ELR (cell line): ENCODE measurements at places on chromosomes 5 and 9.

DNA sequence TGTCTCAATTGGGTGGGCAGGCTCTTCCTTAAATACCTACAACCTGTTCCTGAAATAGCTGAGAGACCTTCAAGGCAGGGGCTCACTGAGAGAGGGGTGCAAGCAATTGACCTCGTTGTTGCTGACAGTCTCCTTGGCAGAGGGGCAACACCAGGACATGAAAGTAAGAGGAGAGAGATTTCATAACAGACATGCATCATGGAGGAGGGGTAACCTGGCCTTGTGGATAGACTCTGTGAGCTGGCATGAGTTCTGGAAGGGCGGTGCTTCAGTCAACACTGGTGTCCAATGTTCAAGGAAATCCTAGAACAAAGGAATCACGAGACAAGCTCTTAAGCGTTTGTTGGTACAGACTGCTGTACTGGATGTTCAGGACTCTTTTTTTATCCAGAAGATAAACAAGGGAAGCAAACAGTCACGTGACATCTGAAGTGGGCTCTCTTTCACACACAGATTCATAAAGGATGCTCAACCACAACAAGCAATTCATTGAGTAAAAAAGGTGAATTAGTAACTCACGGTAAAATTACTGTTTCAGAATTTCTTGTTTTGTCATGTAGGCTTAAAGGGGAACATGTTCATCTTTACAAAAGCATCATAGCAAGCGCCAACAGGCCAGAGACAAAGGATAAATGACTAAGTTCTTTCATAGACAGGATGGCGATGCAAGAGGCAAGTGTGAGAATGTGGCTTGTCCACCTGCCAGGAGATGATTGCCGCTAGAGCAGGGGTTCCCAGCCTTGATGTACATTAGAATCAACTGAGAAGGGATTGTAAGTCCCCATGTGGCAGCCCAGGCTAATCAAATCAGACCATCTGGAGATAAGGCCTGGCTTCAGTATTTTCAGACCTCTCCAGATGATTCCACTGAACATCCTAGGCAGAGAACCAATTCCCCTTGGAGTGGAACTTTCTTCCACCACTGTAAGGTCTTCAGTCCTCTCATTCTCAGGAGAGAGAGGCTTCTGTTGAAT, 20.7 kb downstream of the ANKRA2 start:
- no peak for DNase-seq

- no peak for DNase-seq
These were observed 142.5 kb downstream of the GABRB2 start for GRCh38 chr5:161403996-161404395.

GRCh38 chr5:108220834-108221233, 161.1 kb downstream of the FBXL17 start:
- DNase-seq = no peak

- DNase-seq = no peak
These were observed 45.8 kb upstream of the ENTREP1 start for GRCh38 chr9:69279084-69279731.

GRCh38 chr5:81156732-81157131, 76.4 kb upstream of the CKMT2 start:
- DNase-seq = no peak

DNA sequence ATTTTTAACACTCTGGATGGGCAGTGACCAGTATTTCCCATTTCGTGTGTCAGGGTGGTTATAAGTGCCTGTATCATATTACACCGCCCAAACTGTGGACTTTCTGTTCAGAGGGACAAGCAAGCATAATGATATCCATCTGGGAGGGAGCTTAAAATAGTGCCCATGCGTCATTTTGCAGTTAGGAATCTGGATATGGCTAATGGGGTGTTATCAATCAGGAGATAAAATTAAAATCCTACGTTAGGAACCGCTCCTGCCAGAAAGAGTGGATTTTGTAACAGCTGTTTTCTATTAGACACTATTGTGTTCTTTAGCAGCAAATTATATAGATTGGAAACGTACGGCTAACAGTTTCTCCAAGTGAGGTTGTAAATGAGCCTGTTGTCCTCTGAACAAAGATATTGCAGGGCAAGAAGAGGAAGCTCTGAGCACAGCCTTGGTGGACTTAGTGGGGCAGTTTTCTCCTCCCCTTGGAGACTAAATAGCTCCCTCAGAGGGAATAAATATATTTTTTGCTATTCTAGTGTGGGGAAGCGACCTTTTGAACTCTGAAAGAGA, 160.4 kb downstream of the SPATA31D1 start:
- DNase-seq = no peak
